Activated CD8-positive, alpha-beta memory T cell treated with anti-CD3 and anti-CD28 coated beads, Interleukin-2, amount 50 U/mL, for 4 hours (primary cell): ENCODE measurements at places on chromosomes 6 and 20.

DNA sequence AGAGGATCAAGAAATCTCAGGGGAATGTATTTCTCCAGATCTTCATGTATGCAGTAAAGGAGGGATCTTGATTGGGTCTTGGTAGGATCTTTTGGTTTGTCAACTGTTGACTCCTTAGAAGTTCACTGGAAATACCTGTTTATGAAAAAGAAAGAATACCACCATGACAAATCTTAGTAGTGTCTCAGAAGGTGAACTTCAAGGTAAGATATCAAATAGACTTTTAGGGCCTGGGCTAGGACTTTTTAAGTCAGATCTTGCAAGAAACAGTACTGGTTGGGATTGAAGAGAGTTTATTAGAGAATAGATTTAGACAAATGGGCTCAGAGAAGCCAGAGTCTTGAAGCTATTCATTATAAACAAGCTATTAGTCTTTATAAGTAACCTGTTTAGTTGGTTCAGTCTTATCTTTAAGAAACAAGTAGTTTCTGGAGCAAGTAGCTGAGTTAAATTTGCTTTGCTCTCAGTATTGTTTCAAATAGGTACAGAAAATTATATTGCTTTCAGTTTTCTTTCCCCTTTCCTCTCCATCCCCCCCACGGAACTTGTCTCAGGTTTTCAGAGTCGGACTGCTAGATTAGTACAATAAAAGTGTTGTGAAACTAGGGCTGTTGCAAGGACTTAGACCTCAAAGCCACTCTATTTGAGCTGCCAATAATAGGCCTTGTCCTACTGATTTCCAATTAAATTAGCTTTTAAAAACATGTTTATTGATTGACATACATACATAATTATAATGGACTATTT lies 529.1 kb upstream of the CITED2 start:
- no peak for DNase-seq

DNA sequence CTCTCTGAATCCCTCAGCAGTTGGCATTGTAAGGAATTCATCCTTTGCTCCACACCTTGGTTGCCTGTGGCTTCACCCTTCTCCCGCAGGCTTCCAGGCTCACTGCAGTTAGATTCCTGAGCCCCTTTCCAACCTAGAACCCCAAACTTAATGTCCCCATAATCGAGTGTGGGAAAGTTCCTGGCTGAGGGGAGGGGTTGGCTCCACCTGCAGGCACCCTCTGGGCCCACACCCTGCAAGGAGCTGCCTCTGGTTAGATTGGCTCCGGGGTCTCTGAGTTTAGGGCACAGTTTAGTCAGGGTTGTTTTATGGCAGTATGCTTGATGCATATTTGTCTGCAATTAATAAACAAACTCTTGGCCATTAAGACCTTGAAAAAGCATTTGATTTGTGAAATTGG lies 63.4 kb downstream of the MTHFD1L start:
- no peak for DNase-seq

DNA sequence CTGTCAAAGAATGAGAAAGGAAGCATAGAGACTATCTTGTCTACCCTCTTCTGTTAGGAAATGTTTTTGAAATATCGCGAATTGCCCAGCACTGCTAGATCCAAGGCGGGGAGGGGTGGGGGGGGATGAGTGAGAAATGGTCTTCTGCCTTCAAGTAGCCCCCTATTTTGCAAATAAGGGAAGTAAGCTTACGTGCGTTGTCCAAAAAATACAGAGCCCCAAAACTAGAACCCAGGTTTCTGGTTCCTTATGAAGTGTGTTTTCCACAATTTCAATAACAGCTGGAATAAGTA lies 923 bp upstream of the ILRUN start:
- DNase-seq, result no peak

GRCh38 chr20:43302936-43303335 lies 113.2 kb upstream of the PTPRT start:
- no peak for DNase-seq

DNA sequence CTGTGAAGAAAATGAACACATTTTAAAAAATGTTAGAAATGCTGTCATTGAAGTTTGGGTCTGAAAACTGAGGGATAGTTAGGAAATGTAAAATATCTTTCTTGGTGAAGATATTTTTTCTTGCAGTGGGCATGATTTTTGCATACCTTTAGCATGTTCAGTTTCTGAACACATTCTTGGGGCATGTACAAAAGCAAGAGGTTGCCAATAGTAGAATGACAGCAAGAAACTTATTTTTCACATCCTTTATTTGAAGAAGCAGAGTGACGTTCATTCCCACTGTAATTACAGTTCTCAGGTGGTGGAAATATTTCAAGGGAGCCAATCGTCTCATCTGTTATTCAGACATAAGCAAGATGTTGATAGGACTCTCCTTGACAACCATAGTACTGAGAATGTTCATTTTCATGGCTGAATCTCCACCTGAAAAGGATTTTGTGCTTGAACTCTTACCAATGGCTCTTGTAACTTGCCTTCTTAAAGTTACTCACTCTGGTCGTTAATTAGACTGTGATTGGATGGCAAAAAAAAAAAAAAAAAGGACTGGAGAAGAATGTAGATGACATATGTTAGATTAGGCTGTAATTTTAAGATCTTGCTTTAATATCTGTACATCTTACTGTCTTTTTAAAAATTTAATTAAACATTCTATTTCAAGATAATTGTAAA lies 74.4 kb downstream of the DOK5 start:
- no peak for DNase-seq

GRCh38 chr6:22133357-22133756 lies 163.5 kb downstream of the PRL start:
- DNase-seq, result no peak

DNA sequence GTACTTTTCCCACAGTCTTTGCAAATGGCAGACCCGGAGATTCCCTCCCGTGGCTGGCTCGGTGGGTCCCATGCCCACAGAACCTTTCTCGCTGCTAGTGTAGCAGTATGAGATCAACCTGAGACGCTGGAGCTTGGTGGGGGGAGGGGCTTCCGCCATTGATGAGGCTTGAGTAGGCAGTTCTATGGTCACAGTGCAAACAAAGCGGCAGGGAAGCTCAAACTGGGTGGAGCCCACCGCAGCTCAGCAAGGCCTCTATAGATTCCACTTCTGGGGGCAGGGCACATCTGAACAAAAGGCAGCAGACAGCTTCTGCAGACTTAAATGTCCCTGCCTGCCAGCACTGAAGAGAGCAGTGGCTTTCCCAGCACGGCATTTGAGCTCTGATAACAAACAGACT lies 186.0 kb upstream of the KCNK16 start:
- DNase-seq, result no peak

GRCh38 chr20:14879839-14880238 lies 542.4 kb upstream of the FLRT3 start:
- DNase-seq, result no peak

DNA sequence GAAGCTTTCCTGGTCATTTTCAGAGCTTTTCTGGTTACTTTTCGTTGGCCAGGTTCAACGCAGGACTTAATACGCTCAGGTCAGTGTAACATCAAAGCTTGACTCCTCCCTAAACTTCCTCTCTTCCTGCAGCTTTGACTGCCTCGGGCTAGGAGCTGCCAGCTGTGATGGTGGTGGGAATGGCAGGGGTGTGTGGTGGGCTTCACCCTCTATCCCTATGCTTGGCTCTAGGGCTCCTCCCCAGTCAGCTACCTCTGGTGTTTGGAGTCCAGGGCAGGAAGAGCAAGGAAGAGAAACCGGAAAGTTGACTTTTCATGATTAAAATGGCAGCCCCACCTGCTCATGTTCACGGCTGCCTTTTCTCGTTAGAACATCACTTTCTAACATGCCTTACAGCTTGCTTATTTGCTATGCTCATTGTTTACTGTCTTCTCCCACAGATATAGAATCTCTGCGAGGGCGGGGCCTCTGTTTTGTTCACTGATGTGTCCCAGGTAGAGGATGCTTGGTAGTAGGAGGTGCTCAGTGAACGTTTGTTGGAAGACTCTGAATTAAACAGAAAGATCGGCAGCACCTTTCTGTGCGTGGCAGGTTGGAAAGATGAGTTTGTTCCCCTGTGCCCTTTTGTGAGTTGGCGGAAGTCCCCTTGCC lies 16.1 kb upstream of the PPP1R14C start:
- DNase-seq, result no peak

DNA sequence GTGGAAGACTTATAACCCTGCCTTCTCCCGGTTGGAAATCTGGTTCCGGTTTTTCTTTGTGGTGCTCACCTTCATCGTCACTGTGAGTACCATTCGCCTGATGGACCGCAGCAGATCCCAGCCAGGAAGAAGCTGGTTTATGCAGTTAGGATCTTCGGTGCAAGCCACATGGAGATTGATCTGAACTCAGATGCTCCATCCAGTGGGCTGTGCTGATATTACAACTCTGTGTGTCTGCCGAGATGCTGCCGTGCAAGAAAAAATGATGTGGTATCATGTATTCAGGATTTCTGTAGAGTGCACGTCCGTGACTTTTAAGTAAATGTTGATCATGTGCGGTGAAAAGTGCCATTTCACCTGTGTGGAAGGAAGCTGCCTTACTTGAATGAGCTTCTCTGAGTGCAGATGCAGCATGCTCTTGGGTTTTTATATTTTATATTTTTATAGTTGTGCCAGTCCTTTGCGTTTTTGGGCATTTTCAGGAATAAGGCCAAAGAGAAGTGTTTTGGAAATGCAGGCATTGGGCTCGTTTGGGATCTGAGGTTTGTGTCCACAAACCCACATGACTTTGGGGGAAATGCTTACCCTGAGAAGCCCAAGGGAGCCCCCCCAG lies 39.2 kb downstream of the DYNLT1 start:
- DNase-seq, result peak; percentile 49

DNA sequence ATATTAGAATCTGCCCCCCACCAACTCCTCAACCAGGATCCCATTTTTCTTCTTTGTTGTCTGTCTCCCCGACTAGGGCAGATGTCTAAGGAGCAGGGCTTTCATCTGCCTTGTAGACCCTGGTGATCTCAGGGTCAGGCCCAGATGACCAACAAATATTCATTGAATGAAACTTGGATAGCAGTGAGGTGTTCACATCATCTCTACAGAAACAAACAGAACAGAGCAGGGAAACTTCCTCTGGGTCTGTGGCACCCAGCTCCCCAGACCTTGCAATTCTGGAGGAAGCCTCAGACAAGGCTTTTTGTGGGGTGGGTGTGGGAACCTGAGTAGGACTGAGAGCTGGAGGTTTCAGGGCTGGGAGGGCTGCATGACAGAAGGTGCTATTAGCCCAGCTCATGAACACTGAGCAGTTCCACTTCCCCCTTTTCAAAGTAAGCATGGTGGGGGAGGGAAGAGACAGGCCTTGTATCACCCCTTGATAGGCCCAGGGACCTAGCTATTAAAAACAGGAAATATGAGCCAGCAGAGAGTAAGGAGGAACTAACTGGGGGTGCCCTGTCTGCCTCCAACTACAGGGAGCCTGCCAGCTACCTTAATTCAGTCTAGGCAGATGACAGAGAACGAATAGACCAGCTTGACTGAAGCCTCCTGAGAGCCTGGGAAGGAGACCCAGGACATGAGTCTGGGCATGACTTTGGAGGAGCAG lies 37.3 kb upstream of the TOP1 start:
- no peak for DNase-seq

- no peak for DNase-seq
These were observed 35.2 kb upstream of the PAQR8 start for GRCh38 chr6:52326540-52327364.

DNA sequence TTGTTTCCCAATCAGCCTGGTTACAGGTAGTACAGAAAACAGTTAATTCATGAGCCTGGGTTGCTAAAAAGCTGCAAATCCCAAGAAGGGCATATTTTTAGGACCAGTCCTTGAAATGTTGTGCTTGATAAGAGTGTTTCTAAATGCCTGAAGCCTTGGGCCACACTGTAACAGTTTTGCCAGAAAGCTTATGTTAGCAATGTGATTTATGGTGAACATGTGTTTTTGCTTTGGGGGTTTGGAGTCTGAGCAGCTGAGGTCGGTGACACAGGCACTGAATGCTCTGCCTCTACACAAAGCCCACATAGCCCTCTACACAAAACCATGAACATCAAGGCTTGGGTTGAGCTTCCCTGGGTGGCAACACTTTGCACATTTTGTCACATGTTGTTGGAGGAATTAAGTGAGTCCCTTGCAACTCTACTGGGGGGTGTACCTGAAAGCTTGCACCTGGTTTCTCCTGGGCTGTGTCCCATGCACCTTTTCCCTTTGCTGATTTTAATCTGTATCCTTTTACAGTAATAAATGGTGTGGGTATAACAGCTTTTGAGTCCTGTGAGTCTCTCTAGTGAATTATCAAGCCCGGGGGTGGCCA lies 22.2 kb downstream of the AHI1 start:
- no peak for DNase-seq

GRCh38 chr6:16130437-16130891 lies 1.6 kb downstream of the MYLIP start:
- no peak for DNase-seq
